Stimulated activated CD4-positive, alpha-beta T cell treated with anti-CD3 and anti-CD28 coated beads, Interleukin-4, amount 100 ng/mL, for 1 hour (primary cell): ENCODE measurements at places on chromosomes 7 and 10.

DNA sequence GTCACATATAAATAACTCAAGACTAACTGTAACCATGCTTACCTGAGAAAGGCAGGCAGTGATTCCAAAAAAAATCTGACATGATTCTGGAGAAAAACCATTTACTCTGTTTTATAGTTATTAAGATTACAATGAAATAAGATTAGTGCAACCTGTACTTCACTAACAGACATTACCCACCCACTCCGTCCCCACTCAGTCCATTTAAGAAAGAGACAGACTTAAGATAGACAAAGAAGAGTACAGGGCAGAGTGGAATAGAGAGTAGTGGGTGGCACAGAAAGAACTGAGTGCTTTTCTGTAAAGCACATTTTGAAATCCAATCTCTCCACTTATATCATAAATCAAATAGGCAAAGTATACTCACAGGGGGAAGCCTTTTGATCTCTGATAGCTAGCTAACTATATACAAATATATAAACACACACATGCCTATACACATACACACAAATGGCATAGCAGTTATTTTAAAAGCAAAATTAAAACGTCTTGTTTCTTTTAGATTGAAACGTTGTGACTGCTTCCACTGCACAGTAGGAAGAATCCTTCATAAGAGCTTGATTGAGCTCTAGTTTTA lies 11.9 kb downstream of the PAXIP1 start:
- DNase-seq = no peak

DNA sequence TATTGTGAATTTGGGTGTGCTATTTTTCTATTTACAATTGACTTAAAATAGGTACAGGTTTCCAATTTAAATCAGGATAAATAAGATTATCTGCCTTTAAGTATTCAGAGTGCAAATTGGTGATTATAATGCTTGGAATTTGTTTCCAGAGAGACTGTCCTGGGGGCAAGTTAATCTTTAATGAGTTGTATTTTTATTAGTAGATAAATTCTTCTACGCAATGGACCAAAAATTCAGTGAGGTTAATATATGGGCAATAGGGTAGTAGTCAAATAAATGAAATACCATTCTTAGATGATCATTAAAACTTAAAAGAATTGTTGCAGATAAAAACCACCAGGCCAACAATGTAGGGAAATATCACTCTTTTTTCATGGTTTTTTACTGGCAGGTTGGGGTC lies 3.4 kb downstream of the BICC1 start:
- no peak for DNase-seq

DNA sequence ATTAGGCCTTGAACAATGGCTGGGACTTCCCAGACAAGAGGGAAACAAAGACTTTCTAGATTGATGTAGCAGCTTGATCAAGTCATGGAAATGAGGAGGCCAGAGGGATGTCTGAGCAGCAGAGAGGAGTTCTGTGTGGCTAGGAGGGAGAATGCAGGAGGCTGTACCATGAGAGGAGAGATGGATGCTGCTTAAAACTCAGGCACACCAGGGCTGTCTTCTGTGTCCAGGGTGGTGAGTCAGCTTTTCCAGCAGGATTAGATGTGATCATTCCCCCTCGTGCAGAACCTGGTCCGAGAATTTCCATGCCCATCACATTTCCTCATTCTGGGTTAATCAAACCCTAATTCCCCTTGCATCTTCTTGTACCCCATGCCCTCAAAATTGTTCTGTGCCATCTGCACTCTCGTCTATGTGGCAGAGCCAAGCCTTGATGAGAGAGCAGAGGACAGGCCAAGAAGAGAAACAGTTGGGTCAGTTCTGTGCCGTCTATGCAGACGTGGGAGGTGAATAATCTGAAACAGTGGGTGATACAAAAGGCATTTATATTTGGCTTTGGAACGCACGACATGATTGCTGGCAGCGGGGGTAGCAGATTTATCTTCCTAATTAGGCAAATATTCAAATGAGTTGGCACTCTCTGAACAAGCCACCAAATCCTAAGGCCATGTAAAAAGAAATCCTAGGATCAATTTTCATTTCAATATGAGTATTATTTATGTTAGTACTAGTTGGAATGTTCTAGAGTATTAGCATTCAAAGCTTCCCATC lies 160.7 kb downstream of the TMEM178B start:
- no peak for DNase-seq

GRCh38 chr7:130421684-130422083 lies 19.1 kb downstream of the CEP41 start:
- no peak for DNase-seq

- DNase-seq = no peak
These were observed 66.3 kb upstream of the SORCS3 start for GRCh38 chr10:104574838-104575237.

GRCh38 chr7:156589808-156590207 lies 50.8 kb upstream of the RNF32 start:
- no peak for DNase-seq

DNA sequence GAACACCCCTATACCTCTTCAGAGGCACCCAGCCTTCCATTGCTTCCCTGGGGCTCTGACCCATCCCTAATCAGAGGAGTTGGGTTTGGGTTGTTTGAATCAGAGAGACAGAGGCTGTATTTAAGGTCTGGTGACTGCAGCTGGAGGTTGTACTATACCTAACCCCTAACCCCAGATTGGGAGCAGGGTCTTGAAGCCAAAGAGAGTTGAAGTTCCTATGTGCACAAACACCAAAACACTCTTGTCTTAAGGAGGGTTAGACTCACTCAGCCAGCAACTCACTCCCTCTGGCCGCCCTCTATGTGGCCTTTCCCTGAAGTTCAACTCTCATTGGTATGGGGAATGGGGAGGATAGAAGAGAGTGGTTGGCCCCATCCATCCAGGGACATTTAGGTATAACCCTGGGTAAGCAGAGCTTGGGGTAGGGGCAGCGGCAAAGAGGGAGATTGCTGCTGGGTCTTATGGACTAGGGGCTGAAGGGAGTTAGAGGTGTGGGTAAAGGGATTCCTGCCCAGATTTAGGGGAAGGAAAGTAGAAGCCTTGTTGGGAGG lies 80.0 kb downstream of the PAX2 start:
- DNase-seq = no peak

DNA sequence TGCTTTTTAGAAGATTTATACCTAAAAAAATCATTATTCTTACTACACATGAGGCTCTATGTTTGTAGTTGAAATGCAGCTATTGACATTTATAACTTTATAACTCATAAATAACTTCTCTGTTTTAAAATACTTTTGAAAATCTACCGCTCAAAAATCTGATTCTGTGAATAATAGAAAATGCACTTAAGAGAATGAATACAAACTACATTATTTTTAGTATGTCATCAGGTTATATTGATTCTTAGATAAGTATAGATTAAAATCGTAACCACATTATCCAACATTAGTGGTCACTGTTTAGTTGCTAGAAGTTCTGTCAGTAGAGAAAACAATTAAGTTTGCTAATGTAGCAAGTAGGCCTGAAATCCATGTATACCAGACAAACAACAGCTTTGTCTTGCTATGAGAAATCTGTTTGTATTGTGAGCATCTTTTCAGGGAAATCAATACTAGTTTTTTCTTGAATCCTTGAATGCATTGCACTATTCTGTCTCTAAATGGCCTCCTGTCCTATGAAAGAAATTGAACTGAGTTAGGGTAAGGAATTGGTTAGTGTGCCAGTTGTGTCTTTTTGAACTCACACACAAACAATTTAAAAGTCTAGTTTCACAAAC lies 116.5 kb upstream of the HDAC9 start:
- DNase-seq = no peak

GRCh38 chr7:6226194-6226799 lies 46.1 kb downstream of the CYTH3 start:
- DNase-seq = no peak

DNA sequence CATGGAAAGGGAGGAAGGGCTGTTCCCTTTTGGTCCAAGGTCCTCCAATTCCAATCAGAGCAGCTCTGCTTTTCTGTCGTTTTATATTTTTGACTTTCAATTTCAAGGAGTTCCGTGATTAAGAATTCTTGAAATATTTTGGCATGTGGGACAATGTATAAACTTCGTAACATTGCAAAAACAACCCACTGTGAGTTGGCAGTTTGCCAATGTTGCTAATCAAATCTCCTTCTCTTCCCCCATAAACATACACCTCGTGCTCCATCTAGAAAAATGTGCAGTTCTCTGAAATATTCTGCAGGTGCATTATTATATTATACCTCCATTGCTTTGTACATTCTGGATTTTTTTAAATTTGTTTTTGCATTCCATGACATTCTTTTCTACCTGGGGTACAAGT lies 49.8 kb downstream of the POU6F2 start:
- no peak for DNase-seq

DNA sequence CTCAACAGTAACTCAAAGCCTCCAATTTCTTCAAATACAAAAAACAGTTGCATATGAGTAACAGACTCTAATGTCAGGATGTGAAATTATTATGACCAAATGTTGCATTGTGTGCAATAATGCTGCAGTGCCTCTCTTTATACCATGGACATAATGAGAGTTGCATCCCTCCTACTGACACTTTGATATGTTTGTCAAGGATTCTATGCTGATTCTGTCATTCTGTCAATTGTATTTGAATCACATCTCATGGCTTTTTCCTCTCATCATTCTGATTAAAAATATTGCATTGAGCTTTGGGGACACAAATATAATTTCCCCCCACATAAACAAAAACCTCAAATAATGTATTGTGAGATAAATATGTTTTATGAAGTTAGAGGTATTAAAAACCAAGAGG lies 84.6 kb upstream of the SGCE start:
- no peak for DNase-seq

GRCh38 chr10:79230328-79230830 lies 116.9 kb upstream of the PPIF start:
- DNase-seq = no peak

DNA sequence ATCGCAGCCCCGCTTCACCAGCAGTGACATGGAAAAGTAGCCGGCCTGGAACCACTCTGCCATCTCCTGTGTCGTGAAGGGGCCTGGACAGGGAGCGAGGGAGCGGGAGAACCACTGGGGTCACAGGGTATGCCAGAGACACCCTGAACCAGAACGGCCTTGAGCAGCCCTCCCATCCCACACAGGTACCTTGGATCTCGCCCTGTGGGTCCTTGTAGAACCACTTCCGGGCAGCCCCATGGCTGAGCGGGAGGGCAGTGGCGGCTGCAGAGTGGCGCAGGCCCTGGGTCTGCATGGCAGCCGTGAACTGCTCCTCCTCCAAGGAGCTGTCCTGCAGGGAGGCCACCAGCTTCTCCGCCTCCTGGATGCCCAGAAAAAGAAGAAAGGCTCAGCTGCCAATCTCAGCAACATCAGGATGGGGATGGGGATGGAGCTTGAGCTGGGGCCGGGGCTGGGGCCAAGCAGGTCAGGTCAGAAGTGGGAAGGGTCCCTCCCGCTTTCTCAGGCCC lies 9.5 kb downstream of the GIGYF1 start:
- no peak for DNase-seq

- DNase-seq = no peak
These were observed 21.9 kb upstream of the ACSL5 start for GRCh38 chr10:112352044-112352443.

DNA sequence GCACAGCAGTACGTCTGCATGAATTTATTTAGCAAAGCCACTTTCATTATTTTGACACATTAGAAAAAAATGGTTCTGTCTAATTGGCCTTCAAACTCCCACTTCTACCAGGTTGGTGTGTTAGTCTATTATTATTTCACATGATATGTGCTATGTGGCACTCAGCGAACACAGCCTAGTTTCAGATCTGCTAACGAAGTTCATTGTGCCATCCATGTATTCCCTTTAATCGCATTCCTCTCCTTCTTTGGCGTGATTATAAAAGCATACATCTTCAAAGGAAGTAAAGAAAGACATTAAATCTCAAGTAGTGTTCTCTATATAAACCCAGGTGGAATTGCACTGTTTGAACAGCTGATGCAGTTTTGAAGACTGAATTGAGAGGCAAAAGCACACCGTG lies 96.4 kb upstream of the CACNA2D1 start:
- DNase-seq = no peak

DNA sequence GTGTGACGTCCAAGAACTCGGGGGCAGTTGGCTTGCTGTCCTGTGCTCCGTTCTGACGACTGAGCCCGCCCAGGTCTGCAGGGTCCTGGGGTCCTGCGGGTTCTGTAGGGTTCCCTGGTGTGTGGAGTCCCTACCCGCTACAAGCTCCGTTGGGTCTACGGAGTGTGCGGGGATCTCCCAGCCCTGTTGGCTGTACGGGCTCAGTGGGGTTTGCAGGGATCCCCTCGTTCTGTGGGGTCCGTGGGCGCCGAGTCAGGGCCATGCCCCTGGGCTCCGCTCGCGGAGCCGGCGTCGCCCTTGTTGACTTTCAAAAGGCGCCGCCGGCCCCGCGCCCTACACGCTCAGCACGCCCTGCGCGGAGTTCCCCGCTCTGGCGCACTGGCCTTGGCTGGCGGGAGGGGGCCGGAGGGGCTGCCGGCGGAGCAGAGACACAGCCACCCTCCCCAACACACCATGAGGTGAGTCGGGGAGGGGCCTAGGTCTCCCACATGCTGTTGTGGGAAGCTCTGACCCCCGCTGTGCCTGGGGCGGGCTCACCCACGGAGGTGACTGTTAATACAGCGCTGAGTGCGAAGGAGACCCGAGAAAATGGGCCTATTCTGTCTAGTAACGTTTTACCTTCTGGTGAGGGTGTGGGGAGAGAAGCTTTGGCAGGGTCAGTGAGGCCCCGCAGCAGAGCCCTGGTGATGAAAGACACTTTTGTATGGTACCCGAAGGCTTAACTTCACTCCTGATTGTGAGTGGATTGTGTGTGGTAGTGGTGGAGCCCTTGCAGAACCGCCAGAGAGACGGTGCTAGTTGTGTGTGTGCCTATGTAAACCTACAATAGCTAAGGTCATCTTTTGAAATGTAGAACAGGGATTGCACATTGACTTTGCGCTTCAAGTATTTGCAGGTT lies 8.1 kb downstream of the TASOR2 start:
- peak; percentile 64 for DNase-seq

DNA sequence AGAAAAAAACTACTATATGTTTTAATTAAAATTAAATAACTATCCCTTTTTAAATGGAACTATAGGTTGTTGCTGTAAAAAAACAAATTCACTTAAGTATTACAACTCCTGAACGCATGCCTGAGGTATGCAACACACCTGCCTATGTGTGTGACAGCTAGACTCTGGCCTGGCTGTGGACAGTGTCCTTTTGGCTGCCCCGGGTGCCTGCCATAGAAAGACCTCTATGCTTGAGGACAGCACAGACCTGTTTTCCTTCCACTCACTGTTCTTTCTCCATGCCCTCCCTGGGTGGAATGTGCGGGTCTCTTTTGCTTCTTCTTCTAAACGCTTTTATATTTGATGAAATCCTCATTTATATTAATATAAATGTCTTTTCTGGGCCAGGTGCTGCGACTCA lies 6.5 kb upstream of the PPIA start:
- no peak for DNase-seq

GRCh38 chr10:110461530-110461929 lies 36.2 kb upstream of the DUSP5 start:
- DNase-seq = no peak
